ENCODE measurements at places on chromosomes 11 and 22.

- DNase-seq, result no peak
Observed at GRCh38 chr22:43928468-43928867, 4.9 kb downstream of the PNPLA3 start.

DNA sequence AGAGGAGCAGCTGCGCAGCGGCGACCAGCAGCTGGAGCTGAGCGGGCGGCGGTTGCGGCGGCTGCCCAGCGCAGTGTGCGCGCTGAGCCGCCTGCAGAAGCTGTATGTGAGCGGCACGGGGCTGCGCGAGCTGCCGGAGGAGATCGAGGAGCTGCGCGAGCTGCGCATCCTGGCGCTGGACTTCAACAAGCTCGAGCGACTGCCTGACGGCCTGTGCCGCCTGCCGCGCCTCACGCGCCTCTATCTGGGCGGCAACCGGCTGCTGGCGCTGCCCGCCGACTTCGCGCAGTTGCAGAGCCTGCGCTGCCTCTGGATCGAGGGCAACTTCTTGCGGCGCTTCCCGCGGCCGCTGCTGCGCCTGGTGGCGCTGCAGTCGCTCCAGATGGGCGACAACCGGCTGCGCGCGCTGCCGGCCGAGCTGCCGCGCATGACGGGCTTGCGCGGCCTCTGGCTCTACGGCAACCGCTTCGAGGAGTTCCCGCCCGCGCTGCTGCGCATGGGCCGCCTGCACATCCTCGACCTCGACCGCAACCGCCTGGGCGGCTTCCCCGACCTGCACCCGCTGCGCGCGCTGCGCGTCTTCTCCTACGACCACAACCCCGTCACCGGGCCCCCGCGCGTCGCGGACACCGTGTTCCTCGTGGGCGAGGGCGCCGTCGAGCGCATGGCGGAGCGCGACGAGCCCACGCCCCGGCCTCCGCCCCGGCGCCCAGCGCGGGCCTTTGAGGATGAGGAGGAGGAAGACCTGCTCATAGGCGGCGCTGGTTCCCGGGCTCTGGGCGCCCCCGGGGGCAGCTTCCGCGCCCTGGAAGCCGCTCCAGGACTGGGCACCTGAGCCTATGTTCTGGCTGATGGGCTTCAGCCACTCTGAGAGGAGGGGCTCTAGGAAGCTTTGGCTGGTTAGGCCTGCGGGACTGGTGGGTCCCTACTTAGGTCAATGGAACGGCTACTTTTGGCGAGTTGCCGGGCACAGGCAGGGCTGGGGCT, 787 bp downstream of the LRRC10B start:
- no peak for DNase-seq

DNA sequence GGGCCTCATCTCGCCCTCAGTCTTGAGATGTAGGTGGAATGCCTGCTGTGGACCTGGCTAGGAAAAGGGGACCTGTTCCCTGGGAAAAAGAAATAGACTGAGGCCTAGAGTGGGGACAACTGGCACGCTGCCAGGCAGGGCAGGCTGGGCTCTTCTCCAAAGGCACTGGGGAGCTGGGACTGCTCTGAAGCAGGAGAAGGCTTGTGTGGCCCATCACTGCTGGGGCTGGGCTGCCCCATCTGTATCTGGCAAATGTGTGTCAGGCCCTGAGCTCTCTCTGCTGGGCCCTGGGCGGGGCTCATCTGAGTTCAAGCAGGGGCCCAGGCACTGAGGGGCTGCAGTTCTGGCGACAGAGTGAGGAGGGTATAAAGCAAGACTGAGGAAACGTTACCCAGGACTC, 32.9 kb downstream of the ARVCF start:
- DNase-seq, result no peak

DNA sequence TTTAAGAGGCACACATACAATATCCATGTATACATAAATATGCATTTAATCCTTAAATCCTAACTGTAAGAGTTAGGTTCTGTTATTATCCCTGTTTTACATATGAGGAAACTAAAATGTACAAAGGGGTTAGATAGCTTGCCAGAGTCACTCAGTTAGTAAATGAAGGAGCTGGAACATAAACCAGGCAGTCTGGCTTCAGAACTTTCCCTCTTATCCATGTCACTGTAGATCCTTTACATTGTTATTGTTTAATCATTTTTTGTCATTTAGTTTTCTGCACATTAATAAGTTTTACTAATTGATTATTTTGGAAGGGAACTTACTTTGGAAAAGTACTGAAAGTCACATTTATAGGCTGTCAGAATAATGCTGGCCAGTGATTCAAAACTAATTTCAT, 282.4 kb downstream of the TMEM135 start:
- no peak for DNase-seq

DNA sequence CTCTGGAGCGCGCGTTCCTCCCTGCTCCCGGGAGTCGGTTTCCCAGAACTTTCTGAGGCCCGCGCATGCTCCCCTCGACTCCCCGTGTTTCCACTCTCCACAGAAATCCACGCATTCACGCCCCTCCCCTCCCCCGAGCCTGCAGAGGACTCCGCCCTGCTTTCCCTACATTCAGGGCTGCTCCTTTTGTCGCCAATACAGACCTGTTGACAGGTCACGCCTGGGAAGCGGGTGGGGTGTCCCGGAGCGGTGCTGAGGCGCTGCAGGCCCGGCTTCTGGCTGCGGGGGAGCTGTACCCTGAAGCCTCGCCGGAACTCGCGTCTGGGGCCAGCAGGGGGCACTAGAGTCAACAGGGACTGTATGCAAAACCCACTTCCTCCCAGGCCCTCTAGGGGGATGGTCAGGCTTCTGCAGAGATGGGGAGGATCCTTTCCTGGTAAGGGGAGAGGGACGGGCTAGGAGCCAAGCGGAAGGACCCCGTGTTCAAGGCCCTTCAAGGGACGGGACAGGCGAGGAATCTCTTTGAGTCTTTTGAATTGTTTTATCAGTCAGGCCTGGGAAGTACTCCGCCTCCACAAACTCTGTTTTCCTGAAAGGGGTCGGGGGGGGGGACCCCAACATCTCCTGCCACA, at the start of gene PRAME:
PRAME (minus strand) TSS at position 294 of the 632 bp plus-strand sequence. CDS start 2,433 bp downstream, outside the sequence.
- peak; percentile 84 for DNase-seq

GRCh38 chr11:32043737-32044136, 47.1 kb upstream of the RCN1 start:
- no peak for DNase-seq

GRCh38 chr11:133082453-133082781, 449.9 kb downstream of the OPCML start:
- no peak for DNase-seq

DNA sequence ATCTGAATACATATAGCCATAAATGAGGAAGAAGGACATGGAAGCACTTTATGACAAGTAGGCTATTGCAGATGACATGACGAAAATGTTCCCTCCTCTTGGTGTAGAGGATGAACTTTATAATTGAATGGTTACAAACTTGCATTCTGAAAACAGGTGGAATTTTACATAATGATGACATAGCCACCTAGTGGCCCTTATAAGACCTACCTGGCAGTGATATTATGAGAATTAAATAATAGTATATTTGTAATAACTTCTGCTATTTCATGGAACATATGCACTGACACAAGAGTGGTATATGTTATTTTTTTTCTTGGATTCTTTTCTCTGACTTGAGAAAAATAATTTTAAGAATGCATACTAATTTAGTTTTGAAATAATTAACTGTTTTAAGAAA, 22.9 kb downstream of the TRIM22 start:
- DNase-seq, result peak; percentile 28

GRCh38 chr11:35978891-35979290, 35.0 kb downstream of the LDLRAD3 start:
- DNase-seq, result no peak

- DNase-seq, result no peak
Observed at GRCh38 chr11:27977527-27977926, 130.4 kb downstream of the KIF18A start.

GRCh38 chr11:116567721-116568242, 205.0 kb downstream of the BUD13 start:
- DNase-seq, result no peak

- DNase-seq, result no peak
Observed at GRCh38 chr11:6371825-6372224, 18.4 kb upstream of the SMPD1 start.

GRCh38 chr22:32574411-32574810, 99.8 kb downstream of the FBXO7 start:
- DNase-seq, result no peak

DNA sequence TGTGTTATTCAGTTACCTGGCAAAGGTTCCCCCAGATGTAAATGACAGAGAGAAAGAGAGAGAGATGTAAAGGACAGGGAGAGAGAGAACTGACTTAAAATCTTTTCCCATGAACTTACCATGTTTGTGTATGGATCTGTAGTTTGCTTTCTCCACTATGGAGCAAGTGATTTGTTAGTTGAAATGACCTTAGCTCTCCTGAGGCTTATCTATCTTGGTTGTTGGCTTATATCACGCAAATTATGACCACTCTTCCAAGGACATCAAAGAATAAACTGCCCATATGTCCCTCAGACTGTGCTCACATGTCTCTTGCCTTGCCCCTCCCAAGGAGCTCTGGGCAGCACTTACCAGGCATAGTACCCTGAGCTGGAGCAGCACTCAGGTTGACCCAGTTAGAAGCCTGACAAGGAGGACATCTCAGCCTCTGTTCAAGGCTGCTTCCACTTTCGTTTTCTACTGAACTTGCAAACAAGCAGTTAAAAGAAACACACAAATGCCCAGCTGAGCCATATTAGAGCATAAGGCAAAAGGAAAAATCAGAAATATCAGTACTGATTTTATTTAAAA, 95.3 kb upstream of the RCN1 start:
- no peak for DNase-seq

DNA sequence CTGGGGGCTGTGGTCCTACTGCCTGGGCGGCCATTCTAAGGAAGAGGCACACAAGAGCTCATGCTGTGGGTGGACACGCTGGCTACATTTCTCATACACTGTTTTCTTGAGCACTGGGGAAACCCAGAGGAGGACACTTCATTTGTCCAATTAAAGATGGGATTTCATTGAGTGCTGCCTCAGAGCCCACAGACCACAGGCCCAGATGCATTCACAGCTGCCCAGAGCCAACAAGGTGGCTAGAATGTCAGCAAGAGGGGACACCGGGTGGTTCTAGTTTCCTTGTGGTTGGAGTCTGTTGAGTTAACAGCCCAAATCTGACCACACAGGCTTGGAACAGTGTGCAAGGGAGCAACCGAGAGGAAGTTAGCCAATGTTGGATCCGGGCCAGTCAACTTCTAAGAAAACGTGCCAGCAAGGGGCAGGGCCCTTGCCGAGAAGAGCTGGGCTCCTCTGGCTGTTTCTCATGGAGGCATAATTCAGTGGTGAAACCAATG, 35.0 kb upstream of the SORL1 start:
- no peak for DNase-seq

DNA sequence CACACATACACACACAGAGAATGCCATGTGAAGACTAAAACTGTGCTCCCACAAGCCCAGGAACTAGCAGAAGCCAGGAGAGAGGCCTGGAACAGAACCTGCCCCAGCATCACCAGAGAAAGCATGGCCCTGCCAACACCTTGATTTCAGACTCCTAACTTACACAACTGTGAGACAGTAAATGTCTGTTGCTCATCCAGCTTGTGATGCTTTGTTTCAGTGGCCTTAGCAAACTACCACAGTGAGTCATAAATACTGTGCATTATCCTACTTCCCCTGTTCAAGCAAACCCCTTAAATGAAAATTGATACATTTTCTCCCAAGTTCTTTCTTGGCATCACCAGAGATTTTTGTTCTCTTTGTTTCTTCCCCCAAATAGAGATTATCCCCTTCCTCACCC, 1539.4 kb upstream of the TENM4 start:
- peak; percentile 51 for DNase-seq

DNA sequence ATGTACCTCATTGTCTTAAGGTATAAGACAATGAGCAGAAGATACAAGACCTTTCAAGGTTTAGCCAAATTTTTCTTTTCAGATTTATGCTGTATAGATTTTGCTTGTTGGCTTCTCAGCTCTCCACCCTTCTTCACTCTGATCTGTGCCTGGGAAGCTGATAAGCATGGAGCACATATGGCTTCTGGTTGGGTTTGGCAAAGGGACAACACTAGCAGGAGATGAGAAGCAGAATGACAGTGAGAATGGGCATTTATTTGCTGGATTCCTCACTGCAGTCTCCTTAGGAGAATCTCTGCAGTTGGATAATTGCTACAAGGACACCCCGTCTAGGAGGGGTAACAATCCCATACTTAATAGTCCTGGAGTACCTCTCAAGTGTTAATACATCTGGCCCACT, 474.8 kb upstream of the CCDC90B start:
- no peak for DNase-seq

GRCh38 chr22:35407362-35407761, 7.4 kb downstream of the MCM5 start:
- no peak for DNase-seq

DNA sequence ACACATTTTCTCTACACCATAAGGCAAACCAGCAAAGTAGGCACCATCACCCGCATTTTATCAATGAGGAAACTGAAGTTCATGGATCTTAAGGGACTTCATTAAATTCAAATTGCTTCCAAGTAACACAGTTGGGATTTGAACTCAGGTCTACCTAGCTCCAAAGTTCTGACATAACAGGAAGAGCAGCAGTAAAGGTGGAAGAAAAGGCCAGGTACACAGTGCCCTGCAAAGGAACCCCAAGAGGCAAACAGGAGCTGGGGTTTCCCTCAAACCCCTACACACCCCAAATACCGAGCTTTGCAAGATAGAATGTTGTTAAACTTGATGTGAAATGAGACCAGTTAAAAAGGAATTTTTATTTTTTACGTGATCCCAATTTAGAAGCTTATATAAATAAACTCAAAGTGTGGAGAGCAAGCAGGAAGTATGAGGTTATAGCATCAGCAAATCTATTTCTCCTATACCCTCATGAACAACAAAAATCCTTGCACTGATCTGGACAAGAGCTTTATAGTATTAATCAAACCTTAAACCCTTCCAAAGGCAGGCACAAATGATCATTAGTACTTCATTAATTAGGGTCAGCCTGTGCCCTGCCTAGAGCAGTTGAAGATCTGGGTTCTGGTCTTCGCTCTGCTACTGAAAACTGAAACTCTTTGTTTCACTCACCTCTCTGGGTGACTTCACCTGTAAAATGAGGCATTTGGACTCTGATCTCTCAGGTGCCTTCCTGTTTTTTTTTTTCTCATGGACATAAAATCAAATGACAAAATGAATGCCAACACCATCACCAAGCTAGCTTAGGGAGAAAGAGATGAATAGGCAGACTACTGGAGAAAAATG, 36.5 kb downstream of the SYTL2 start:
- DNase-seq, result no peak

DNA sequence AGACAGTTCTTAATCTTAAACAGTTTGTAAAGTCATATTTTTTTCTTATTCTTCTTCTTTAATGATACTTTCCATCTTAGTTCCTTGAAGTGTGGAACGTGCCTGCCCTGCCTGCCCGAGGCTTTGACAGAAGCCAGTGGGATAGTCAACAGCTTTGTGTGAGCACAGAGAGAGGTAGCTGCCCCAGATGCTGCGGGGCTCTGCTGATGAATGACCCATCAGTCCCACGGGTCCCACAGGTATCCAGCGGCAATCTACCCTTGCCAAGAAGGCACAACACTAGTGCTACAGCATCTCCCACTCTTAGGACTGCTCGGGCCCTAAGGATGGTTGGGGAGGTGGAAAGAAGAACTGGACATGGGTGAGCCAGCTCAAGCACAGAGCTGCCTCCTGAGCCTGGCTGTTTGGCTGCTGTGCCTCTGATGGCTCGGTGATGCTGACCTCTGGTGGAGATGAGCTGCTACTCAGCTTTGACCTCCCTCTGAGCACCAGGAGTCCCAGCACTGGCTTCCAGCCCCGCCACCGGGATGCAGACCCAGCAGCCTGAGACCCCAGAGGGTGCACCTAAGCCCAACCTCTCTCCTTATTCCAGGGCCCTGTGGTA, 11.8 kb upstream of the APLNR start:
- peak; percentile 63 for DNase-seq

- DNase-seq, result no peak
Observed at GRCh38 chr11:5251746-5252145, 2.1 kb upstream of the HBG1 start.

- DNase-seq, result no peak
Observed at GRCh38 chr11:60145677-60146076, 37.2 kb downstream of the MS4A6A start.
